ENCODE measurements at places on chromosomes 3 and 15.
A peak's percentile ranks its signal among the peaks of the same experiment; 100 is the strongest.

- DNase-seq, result peak; percentile 33
These were observed 480.9 kb downstream of the ROBO1 start for GRCh38 chr3:79286882-79287281.

GRCh38 chr3:134839422-134839821, 44.4 kb downstream of the EPHB1 start:
- DNase-seq, result no peak

DNA sequence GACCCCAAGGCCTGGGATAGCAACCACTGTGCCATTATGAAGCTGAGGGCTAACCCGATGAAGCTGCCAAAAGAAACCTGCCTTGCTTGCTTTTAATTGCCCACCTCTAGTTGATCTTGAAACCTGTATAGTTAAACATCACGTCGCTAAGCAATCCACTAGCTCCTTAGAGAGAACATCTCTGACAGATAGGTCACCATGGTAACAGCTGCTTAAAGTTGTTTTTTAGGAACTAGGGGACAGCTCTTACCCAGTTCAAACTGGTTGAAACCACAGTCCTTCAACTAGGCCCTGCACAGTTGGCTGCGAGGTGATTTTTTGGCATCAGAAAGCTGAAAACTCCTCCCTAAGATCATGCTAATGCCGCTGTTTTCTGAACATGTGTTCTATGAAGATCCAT, 135.7 kb downstream of the EBLN2 start:
- DNase-seq, result no peak

DNA sequence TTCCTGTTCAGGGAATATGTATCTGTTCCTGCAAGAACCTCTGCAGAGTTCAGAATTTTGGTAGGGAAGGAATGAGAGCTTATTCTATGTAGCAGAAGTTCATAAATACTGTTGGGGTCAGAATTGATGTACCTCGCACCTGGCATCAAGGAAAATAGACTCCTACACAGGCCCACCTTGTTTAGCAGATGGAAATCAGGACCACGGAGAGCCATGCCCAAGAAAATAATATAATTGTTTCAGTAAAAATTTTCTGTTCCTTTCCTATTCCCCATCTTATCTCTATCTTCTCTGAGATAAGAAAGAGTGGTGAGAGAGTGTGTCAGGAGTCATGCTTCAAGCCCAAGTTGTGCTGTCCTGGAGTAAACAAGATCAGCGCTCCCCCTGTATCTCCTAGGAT, 404.7 kb upstream of the UBE2E2 start:
- DNase-seq, result no peak

- DNase-seq, result peak; percentile 29
These were observed 1.3 kb upstream of the MEF2A start for GRCh38 chr15:99564221-99565048.

Data from muscle of back (tissue), 13 donors.